ENCODE measurements at places on chromosomes 2 and 18. TPM values are rescaled to one million over a fixed set of nuclear protein-coding genes. Genes with fewer than 3 reads are reported as not detected.

RSAD2 gene
- polyA plus RNA-seq = 2.5 TPM

NDC80 gene
- polyA plus RNA-seq = 8.5 TPM

ALPP gene
- not detected for polyA plus RNA-seq

CYP1B1 gene
- polyA plus RNA-seq = 1.7 TPM

HRH4 gene
- polyA plus RNA-seq = 0.08 TPM

DCC gene
- polyA plus RNA-seq = 0.09 TPM

CYP26B1 gene
- polyA plus RNA-seq = 15.8 TPM

DNA sequence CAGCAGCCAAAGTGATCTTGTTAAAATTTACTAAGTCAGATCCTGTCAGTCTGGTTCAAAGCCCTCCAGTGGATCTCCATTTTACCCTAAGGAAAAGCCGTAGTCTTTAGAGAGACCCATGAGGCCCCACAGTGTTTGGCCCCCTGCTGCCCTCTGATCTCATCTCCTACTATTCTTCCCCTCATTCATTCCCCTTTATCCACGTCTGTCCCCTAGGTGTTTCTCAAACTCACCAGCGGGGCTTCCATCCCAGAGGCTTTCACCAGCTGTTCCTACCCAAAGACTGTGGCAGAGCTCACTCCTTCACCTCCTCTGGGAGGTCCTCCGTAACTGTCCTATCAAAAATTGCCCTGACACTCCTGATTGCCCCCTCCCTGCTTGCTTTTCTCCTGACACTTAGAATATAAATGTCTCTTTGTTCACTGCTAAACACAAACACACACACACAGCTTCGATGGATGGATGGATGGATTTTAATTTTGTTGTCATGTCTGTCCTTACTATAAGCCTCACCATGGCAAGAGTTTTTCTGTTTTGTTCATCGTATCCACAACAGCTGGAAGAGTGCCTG lies 26.1 kb downstream of the LIMS1 start:
- DNase-seq = no peak

DNA sequence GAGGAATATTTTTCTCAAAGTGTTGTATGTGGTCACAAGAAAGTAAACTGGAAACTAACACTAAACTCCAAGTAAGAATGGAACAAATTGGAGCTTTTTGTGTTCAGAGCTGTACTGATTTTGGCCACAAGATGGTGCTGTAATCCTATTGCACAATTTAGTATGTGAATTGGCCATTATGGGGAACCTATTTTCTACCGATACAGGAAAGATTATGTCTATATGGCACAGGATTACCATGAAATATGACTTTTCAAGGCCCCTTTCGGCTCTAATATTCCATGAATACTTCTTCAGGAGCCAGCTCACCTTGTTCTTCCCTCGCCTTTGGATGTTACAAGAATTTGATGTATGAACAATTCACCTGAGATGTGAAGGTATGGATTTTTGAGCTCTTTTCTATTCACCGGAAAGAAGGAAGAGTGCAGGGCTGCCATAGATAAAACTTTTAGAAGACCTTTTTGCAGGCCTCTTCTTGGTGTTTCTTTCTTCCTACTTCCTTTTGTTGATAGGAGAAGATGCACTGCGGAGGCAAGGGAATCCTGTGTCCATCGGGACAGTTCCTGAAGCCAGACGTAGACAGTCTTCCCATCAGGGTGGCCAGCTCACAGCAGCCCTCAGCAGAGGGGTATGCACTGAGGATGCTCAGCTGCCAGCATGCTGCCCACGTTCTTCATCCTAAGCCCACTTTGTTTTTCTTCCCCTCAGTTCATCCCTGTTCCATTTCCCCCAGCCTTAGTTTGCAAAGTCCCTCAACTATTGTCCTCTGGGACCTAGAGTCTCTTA lies 13.3 kb downstream of the MRPL44 start:
- peak; percentile 47 for DNase-seq
